ENCODE measurements at places on chromosomes 13 and 19.

GRCh38 chr19:31118287-31118955, 230.8 kb downstream of the TSHZ3 start:
- DNase-seq = no peak

DNA sequence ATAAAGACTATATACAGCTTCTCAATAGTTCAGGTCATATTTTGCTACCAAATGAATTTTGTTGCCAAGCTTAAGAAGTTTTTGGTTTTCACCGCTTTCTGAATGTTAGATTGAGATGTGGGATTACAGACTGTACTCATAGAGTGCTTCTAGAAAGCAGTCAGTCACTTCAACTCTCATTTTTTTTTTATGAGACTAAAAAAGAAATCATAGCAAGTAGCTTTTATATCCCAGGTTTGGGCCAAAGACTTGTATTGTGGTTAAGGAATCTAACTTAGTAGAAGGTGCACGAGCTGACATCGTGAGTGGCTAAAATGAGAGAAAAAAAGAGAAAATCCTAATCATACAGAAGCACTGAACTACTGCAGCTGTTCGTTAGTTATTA, 2.2 kb upstream of the USPL1 start:
- no peak for DNase-seq

DNA sequence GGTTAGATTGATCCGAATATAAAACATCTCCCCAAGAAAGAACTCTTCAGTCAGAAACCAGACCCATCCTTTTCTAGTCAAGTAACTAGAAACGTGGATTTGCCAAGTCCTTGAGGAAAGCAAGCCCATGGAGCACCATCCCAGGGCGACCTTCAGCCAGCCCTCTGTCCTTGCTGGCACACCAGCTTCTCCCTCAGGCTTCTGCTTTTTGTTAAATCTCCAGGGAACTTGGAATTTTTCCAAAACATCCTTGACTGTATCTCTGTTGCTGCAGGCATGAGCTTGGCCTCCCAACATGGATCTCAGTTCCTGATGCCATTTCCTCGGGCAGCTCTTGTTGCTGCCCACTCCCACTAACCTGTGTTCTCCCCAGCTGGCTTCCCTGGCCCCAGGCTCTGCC, 27.1 kb upstream of the C1QTNF9 start:
- DNase-seq = no peak

DNA sequence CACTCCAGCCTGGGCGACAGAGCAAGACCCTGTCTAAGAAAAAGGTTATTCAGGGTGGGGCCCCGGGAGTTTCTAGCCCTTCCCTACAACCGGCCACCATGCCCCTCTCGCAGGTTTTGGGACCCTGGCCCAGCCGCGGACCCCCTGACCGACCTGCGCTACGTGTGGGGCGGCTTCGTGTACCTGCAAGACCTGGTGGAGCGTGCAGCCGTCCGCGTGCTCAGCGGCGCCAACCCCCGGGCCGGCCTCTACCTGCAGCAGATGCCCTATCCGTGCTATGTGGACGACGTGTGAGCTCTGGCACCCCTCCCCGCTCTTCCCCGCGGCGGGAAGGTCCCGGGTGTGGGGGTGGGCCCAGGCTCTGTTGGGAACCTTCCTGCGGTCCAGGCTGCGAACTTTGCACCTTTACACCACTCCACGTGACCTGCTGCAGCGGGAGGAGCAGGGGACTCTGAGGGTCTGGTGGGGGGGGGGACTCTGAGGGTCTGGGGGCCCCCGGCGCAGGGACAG, 6.3 kb downstream of the ABCA7 start:
- no peak for DNase-seq

DNA sequence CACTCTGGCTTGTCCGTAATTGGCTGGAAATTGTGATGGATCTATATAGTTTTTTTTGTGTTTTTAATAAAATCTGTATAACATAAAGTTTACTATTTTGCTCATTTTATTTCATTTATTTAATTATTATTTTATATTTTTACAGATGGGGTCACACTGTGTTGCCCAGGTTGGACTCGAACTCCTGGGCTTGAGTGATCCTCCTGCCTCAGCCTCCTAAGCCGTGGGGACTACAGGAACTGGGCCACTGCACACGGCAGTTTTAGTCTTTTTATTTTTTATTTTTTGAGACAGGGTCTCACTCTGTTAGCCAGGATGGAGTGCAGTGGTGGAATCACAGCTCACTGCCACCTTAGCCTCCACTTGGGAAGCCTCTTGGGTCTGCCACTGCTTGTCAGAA, 58.9 kb downstream of the PCCA start:
- DNase-seq = no peak

DNA sequence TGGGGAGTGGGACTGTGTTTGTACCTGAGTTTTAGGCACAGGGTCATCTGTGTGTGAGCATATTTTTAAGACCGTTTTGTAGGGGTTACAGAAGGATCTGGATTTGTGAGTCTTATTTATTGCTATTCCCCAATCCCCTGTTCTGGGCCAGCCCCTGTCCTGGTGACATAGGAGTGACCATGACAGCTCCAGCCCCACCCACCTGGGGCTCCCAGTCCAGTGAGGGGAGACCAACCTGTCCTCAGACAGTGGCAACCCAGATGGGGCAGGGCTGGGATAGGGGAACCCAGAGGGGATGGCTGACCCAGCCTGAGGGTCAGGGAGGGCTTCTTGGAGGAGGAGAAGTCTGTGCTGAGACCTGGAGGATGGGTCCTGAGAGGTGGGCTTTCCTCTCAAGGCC, 10.7 kb downstream of the TMEM160 start:
- DNase-seq = no peak

DNA sequence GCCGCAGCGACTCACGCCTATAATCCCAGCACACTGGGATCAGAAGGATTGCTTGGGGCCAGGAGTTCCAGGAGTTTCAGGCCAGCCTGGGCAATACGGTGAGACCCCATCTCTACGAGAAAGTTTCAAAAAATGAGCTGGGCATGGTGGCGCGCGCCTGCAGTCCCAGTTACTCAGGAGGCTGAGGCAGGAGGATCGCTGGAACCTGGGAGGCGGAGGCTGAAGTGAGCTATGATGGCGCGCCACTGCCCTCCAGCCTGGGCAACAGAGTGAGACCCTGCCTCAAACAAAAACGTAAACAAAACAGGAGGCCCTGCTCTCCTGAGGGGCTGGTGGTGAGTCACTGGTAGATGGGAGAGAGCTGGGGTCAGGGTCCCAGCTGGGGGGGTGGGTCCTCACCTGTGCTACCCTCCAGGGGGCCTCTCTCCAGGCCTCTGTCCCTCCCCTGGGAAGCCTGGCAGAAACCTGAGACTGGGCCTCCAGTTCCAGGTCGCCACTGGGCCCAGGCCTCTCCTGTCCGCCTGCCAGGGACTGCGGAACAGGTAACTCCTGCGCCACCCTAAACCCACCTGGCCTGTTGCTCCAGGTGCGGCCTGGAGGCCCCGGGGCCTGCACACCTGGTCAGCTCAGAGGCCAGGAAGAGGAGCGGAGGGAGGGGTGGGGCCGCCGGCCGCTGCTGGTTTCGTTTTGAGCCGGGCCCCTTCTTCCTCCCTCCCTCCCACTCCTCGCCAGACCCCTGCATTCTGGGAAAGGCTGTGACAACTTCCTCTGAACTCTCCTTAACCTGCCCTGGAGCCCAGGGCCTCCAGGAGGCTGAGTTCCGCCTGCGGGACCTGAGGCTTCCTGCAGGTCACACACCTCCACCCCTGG, 17.2 kb upstream of the ZBTB7A start:
- DNase-seq = no peak

- no peak for DNase-seq
These were observed 26.3 kb upstream of the ZNF492 start for GRCh38 chr19:22607653-22608430.

DNA sequence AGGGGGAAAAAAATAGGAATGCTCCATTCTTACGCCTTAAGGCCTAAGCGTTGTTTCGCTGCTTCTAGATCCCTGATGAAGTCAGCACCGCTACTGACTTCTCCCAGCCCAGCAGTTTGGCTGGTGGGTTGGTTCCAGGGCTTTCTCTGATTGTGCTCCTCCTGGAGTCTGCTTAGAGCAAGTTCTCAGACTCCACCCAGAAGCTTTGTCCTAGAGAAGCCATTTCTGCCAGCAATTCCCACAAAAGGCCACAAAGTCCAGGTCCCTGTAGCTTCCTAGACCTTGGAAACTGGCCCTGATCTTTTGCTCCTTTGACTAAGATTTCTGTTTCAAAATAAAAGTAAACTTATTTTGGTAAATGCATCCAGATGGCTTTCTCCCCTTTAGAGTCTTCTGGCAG, 65.4 kb downstream of the KCTD12 start:
- DNase-seq = no peak

- DNase-seq = no peak
These were observed 18.6 kb downstream of the NALCN start for GRCh38 chr13:101397742-101398141.

DNA sequence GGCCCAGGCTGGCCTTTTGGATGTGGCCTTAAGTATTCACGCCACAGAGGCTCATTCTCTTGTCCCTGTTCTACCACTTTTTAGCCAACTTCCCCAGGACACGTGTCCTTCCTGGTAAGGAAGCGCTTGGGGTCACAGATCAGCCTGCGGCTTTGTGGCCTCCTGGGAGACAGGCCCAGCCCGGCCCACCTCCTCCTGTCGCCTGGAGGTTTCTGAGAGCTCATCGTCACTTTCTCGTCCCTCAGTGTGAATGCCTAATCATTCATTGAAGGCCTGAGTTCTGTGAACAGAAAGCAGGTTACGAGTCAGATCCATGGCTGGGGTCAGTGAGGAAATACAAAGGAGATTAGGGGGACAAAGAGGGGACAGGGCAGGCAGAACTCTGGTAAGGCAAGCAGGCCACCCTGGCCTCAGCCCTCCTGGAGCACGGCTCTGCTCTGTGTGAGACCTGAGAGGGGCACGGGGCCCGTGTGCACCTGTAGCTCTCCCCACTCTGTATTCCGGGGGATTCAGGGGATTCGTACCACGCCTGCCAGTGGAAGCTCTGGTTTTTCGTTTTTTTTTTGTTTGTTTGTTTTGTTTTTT, 38.6 kb upstream of the TSHZ3 start:
- no peak for DNase-seq
